ENCODE measurements at places on chromosomes 3 and 15.

DNA sequence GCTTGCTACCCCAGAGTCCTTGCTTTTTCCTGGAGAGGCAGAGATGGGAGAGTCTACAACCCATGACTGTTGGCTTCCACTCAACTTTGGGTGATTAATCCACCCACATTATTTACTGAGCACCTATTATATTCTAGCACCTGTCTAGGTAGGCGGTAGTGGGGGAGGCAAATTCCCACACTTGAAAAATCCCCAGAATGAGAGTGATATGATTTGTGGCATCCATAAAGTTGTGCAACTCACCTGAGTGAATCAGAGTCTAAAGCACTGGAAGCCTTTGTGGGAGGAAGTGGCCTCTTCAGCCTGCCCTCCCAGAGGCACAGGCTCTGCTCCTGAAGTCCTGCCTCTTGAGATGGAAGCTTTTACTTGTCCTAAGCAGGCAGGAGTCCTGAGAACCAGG is 40.4 kb upstream of the CTNNB1 start:
- no peak for DNase-seq

DNA sequence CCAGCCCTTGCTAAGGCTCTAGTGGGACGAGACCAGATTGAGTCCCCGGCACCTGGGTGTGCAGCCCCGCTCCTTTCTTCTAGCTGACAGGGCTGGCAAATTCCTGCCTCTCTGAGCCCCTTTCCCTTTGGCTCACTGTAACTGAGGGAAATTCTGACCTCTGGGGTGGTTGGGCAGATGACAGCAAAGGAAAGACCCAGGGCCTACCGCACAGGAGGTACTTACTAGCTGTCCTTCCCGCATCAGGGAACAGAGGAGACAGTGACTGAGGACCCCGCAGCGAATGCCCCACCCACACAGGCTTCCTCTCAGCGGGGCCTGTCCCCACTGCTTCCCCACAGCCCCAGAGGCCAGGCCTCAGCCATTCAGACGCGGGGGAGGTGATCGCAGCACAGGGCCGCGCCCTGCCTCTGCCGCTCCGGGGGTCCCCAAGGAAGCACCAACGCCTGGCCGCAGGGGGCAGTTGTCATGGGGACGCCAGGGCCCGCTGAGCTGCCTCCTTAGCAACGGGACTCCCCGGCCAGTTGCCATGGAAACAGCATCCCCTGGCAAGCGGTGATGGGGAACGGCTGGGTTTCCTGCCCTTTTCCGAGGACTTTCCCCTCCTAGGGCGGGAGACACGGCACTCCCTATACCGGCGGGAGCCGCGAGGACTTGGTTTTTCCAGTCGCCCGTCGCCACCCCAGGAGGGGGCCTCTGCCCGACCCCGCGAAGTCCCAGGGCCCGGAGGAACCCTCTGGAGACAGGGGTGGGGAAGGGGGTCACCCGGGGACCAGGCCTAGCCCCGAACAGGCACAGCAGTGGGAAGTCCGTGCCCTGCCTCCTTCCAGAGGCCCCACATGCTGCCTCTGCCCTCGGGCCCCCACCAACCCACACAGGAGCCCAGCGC is 50.1 kb downstream of the HCN4 start:
- DNase-seq: no peak

DNA sequence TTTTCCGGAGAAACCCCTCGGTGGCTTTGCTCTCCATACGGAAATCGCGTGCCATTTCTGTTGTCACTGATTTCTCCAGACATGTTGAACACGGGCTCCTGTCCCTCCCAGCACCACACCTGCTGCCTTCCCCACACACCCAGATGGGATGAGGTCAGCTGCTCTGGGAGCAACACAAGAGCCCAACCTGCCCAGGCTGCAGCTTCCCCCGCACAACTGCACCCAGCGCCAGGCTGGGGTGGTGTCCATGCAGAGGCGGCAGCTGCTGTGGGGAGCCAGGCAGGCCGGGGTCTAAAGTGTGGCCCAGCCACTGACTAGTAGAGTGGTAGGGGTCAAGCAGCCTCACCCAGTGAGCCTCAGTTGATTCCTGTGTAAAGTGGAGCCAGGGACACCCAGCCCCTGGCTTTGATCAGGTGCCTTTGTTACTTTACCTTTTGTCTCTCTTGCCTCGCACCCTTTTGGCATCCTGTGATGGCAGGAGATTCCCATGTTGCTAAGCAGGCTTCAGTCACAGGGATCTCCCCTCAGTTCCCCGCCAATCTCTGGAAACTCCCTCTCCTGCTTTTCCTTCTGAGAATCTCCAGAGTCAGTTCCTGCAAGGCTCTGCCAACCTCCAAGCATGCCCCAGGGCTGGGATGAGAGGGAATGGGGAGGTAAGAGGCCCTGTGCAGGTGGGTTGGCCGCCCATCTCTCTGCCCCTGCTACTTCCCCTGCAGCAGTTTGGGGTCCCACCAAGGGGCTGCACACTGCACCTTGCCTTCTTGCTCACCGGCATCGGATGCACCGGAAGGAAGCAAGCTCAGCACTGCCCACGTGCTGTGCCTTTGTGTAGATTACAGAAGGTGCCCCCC is 91.8 kb upstream of the ALDH1A3 start:
- DNase-seq: no peak

GRCh38 chr3:70539908-70540307 is 227.5 kb upstream of the MDFIC2 start:
- peak; percentile 7 for DNase-seq

DNA sequence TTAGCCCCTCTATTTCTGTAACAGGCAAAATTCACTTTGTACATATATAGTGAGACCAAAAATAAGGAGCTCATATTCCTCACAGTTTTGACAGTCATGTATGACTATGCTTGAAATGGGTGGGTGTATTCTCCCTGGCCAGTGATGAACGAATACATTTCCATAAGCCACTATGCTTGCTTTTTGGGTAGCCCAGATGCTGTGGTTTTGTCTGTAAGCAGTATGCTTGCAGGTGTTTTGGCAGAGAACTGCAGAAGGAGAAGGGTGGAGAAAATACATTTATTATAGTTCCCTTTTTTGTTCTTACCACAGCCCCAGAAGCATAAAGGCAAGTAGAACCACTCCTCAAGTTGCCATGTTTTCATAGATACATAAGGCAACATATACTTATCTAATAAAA is 131.2 kb downstream of the RBMS3 start:
- DNase-seq: no peak

DNA sequence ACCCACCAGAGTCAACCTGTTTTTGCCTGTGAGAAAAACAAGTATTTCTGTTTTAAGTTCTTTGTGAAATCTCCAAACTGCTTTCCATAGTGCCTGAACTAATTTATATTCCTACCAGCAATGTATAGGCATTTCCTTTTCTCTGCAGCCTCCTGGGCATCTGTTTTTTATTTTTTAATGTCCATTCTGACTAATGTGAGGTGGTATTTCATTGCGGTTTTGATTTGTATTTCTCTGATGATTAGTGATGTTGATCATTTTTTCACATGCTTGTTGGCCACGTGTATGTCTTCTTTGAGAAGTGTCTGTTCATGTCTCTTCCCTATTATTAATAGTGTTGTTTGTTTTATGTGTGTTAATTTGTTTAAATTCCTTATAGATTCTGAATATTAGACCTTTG is 820.5 kb downstream of the MCTP2 start:
- DNase-seq: no peak

- DNase-seq: no peak
Observed at GRCh38 chr3:38314112-38314763, 32.1 kb downstream of the SLC22A14 start.

- DNase-seq: no peak
Observed at GRCh38 chr15:38324939-38325647, 72.5 kb downstream of the SPRED1 start.

DNA sequence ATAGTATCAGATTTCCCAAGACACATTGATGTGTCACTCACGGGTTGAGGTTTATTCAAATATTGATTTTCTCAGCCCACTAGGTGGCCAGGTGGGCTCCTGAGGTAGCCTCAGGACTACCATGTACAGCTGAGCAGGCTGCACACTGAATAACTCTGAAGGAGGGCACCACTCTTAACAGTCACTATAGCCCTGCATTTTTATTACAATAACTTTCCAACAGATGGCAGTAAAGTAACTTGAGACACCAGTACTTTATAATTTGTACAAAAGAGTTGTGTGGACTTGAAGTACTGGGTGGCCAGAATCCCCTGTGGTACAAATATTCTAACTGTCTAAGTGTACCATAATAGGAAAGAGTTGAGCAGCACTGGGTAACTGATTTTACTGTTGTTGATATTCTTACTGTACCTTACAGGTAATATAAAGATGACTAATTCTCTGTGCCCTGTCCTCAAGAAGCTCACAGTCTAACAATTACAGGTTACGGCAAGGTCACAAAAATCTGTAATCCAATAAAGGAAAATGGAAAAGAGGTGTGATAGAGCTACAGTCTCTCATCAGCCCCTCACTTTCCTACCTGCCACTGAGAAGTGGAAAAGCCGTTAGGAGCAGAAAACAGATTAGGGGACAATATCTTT is 76.0 kb downstream of the ETFA start:
- peak; percentile 49 for DNase-seq

DNA sequence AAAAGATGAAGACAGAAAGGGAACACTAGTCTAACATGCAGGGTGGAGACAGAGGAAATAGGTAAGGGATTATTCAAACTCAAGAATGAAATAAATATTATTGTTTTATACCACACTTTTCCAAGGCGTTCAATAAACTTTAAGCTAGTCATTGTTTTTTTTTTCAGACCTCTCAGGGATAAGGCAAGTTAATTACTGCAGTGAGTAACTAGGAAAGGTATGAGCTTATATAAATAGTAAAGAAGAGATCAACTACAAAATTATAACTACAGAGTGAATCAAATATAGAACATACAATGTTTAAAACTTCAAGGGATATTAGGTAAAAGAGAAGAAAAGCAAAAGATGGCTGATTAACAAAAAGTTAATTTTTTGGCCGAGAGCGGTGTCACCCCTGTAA is 31.5 kb upstream of the XXYLT1 start:
- DNase-seq: no peak

DNA sequence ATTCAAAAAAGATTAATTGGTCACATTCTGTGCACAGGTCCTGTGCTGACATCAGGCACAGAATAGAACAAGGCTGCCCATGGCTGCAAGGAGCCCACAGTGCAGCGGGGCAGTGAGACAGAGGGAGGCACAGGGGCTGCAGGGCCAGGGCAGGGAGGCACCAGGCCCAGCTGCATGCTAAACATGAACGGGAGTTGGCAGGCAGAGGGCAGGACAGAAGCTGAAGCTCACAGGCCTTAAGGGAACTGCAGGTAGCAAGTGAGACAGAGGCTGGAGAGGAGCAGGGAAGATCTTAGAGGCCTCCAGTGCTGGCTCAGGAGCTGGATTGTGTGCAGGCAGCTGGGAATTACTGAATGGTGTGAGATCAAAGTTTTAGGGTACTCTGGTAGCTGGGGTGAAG is 26.2 kb downstream of the IDH3A start:
- DNase-seq: no peak

DNA sequence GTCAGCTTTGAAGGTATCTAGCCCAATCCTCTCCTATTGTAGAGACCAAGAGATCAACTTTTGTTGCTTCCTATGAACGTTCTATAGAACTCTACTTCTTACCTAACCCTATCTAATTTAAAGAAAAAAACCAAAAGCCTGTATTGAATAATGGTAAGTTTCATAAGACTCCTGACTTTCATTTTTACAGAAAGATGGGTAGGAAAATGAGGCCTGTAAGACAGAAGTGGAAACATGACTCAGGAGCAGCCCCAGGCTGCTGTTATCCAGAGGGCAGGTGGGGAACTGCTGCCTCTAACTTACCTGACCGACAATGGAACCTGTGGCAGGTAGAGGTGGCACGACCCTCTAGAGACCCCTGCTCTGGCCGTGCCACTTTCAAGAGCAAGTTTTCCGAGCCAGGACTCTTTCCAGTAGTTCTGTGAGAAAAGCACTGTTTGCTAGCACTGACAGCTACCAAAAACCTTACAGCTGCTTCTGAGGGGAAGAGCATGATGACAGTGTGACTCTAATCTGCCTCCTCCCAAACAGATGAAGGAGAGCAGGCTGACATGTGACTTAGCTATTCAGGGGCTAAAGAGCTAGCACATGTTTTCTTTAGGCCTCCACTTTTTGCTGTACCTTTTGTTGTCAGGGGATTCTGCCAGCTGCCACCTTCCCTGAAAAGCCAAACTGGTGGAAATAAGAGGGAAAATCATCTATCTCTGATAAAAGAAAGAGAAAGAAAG is 17.5 kb downstream of the POPDC2 start:
- DNase-seq: peak; percentile 53

GRCh38 chr3:54714035-54714434 is 213.8 kb downstream of the LRTM1 start:
- DNase-seq: no peak

DNA sequence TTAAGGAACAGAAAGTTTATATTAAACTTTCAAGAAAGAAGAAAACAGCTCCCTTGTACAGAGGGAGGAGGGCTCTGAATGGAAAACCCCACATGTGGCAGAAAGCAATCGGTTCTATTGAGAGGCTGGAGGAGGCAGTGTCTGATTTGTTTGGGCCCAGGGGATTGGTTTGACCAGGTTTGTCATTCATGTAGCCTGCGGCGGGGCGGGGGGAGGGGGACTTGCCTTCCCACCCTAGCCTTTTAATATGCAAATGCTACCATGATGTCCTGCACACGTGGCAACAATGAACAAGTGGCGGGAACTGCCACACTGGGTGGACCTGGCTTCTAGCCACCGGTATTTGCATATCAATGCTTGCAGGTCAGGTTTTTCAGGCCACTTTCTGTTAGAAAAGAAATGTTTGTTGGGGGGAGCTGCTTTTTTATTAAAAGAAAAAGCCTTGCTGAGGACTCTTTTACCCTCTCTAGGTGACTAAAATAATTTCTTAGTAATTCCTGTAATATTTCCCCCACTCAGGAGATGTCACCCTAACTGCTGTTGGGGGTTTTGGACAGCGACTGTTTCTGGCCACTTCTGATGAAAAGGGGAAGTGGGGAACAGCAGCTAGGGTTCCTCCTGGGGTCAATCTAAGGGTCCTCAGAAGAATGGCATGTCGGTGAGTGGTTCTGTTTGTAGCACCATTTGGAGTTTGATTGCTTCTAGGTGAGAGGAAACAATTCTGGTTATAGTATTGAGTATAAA is 691.2 kb downstream of the TBL1XR1 start:
- DNase-seq: no peak

- DNase-seq: no peak
Observed at GRCh38 chr15:60009124-60009960, 5.2 kb downstream of the FOXB1 start.

DNA sequence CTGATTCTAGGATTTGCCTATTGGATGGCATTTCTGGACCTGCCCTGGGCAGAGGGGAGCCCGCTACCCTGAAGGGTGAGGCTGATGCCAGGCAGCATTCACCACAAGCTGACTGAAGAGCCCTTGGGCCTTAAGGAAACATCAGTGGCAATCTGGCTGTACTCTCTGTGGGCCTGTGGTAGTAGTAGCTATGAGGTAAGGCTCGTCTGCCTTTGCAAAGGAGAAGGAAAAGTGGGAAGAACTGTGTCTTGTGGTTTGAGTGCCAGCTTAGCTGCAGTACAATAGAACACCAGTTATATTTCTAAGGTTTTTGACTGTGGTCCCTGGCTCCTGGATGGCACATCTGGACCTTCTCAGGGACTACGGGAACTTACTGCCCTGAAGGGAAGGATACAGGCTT is 51.5 kb downstream of the SPTSSB start:
- no peak for DNase-seq

Measured in activated CD4-positive, alpha-beta T cell treated with anti-CD3 and anti-CD28 coated beads, Interleukin-10, Interleukin-2, amounts not matched to agents 100 ng/mL and 50 ng/mL, durations not matched to agents 16 hours and 8 hours (primary cell).